ENCODE measurements at places on chromosomes 1 and 21.

GRCh38 chr1:157517016-157517415 lies 35.3 kb downstream of the FCRL5 start:
- DNase-seq: no peak

- no peak for DNase-seq
Observed at GRCh38 chr21:42379426-42380215, 13.3 kb upstream of the TFF1 start.

DNA sequence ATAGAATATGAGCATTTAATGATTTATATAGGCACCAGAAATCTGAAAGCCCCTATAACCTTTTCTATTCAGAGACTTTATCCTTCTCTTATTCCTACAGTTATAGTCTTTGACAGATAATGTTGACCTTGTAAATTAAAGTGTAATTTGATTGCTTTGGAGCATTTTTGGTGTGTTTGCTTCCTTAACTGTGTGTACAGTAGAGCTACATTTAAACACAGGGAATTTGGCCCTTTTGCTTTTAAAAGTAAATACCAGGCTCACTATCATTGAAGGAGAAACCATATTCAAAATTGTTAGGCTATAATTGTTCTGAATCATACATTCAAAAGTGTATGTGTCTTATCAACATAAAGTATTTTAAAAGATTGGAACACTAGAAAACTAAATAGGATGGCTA lies 33.0 kb downstream of the STXBP3 start:
- no peak for DNase-seq

DNA sequence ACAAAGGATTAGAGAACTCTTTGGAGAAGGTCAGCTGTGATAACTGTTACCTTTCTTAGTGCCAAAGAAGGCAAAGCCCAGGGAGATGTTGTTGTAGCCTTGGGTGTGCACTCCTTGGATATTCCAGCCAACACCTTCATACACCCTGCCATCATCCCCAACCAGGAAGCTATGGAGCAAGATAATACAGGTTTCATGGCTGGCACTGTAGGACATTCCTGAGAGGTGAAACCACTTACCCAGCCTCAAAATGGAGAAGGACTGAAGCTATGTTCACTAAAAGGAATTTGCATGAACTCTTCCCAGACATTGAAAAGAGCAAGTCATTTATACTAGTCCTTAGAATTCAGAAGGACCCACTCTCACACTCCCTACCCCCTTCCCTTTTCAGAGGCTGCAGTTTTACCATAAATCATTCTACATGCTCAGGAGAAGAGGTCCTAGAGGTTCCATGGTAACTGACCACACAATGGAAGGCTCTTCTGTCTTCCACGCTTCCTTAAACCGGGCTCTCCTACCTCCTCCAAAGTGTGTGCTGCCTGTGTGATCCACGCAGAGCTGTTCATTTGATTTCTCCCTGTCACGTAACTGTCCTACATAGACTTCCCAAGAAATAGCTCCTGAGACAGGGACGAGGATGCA lies 5.5 kb downstream of the PGLYRP4 start:
- no peak for DNase-seq

DNA sequence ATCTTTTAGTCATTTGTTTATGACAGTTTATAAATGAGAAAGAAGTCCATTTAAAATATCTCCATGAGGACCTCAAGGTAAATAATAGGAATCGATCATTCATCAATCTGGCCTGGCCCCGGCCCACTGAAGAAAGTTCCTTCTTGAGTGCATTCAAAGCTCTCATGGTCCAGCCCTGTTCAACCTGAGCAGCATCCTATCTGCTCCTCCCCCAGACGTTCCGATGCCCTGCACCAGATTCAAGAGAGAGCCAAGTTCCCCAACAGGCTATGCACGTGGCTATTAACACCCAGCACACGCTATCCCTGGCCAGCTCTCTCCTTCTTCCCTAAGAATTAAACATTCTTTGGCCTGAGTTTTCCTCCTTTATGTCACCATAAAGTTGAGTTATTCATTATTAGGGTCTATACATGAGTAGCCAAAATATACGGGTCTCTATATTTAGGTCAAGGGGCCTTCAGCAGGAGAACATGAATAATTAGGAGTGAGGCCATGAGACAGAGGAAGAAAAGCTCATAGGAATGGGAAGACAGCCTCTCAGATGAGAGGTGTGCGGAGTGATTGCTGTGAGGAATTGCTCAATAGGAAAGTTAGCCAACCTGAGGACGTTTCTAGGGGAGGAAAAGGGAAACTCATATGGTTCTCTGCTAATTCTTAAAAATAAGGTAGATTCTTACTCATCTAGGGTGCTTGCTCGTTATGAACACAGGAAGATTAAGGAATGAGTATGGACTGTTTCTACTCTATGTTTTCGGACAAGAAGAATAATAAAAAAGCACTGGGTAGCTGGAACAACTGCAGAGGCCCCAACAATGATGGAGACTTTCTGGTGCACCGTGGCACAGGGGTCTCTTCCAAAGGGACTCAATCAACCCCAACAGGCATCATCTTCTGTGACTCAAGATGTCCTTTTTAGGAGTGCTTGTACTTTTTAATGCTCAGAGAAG lies 23.6 kb downstream of the RUNX1 start:
- no peak for DNase-seq

- DNase-seq: no peak
Observed at GRCh38 chr1:48228156-48228555, 5.6 kb downstream of the SLC5A9 start.

- no peak for DNase-seq
Observed at GRCh38 chr1:27716262-27716895, 9.4 kb upstream of the FAM76A start.

- DNase-seq: peak; percentile 75
Observed at GRCh38 chr1:243475966-243476365, 220.1 kb downstream of the SDCCAG8 start.

DNA sequence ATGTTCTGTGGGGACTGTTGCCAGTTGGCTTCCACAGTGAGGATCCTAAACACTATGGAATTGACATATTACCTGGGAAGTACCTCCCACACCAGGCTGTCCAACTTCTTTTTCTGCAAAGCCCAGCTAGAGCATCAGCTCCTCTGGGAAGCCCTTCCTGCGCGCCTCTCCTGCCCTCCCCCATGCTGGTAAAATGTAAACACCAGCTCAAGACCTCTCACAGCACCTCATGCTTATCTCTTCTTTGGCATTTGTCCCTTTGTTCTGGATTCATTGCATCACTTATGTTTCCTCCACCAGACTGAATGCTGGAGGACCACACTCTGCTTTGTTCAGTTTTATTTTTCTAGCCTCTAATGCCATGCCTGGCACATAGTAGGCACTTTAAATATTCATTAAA lies 172.1 kb downstream of the HHAT start:
- no peak for DNase-seq

- DNase-seq: no peak
Observed at GRCh38 chr21:45640001-45640887, 3.3 kb upstream of the PCBP3 start.

GRCh38 chr1:184748740-184749139 lies 5.9 kb downstream of the EDEM3 start:
- no peak for DNase-seq

- no peak for DNase-seq
Observed at GRCh38 chr21:35779690-35780570, 280.4 kb downstream of the SETD4 start.

DNA sequence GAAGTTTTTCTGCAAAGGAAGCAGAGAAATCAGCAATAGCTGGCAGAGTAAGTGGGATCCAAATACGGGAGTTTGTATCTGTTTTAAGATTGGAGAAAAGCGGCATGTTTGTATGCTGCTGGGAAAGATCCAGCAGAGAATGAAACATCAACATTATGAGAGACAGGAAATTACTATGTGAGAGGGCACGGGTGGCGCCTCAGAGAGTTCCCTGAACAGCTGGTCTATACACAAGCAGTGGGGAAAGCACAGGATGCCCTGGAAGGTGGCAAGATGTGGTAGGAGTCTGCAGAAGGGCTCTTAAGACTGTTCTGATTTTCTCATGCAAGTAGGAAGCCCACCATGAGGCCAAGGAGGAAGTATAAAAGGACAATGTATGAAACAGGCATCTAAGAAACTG lies 130.4 kb downstream of the RERE start:
- DNase-seq: no peak

DNA sequence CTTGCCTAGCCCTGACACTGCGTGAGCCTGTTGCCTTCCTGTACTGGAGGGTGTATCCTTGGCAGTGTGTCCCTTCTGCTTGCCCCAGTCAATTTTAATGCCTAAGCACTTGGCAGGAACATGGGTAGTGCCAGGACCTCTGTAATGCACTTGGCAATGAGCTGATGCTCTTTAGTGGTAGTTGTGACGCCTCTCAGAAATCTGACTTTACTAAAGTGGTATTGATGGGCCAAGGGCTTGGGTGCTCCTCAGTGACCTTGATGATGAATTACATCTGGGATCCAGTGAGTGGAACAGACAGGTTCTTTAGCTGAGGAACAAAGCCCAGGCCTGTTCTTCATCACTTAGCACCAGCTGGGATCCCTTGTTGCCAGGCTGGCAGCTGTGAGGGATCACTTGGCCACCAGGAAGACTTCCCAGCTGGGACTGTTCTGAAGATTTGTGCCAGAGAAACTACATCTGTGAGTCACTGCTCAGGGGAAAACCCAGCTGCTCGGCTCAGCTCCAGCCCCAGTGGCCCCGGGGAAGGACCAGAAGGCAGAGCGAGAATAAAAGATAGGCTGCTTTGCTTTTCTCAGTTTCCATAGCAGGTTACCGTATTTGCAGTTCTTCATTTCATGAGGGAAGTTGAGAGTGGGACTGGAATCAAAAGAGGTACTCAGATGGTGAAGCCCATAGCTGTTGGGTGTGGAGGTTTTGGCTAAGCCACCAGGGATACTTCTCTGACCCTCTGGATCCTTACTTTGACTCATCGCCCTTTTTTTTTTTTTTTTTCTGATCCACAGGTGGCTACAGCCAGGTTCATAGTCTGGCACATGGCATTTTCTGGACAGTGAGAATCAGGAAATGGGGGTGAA lies 28.5 kb upstream of the KCNA2 start:
- peak; percentile 59 for DNase-seq

GRCh38 chr1:16114527-16115467 lies 41.1 kb downstream of the EPHA2 start:
- DNase-seq: no peak

DNA sequence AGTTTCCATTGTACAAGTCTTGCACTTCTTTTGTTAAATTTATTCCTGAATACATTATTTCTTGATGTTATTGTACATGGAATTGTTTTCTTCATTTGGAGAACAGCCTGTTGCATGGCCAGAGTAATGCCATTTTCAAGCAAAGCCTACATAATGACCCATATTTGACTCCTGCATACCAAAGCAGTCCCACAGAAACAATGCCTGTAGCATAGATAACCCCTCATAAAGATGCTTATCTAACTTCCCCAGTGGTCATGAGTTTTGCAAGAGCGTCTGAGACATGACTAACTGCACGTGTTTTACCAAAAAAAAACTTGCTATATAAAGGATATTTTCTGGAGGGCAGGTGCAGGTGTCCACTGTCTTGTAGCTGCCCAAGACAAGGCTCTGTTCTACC lies 30.3 kb upstream of the RLF start:
- no peak for DNase-seq

GRCh38 chr1:184258525-184258924 lies 128.3 kb upstream of the C1orf21 start:
- DNase-seq: no peak

- DNase-seq: no peak
Observed at GRCh38 chr21:35511696-35512162, 462.6 kb upstream of the RUNX1 start.

DNA sequence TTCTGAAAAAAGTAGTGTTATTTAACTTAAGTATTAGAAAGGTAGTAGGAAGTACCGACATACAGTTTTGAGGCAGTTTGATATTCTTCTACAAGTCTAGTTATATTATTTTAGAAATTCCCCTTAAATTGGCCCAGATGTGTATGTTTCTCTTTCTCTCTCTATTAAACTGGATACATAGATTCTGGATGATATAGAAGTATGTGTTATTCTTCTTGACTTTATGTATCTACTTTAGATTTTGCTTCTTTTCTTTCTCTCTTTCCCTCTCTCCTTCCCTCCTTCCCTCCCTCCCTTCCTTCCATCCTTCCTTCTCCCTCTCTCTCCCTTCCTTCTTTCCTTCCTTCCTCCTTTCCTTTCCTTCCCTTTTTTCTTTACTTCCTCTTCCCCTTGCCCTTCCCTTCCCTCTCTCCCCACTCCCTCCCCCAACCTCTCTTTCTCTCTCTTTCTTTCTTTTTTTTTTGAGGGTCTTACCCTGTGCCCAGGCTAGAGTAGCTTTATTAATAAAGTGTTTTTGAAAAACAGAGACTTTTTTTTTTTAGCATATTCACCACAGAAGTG lies 124.3 kb downstream of the OSBPL9 start:
- DNase-seq: no peak

DNA sequence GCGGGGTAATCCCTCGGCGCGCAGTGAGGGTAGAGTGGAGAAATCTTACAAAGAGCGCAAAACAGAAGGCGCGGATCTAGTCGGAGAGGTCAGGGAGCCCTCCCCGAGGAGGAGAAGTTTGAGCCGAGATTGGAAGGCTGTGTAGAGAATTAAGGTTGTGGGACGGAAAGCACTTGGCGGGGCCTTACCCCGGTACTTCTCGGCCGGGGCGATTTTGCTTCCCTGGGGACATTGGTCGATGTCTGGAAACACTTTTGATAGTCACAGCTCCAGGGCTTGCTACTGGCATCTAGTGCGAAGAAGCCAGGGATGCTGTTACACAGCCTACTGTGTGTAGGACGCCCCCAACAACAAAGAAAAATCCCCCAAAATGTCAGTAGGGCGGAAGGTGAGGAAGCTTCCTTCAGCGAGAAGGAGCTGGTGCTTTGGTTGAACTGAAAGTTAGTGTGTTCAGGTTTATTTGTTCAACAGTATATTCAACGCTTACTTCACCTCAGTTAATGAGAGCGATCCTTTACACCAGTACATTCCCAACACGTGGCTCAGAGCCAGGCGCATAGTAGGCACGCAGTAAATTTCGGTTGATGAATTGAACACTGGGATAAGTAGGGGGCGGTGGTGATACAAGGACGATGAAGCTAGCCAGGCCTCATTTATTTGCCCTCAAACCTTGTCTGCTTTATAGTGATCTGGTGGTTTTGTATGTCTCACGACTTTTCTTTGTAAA lies 807 bp downstream of the CEP85 start:
- peak; percentile 17 for DNase-seq

DNA sequence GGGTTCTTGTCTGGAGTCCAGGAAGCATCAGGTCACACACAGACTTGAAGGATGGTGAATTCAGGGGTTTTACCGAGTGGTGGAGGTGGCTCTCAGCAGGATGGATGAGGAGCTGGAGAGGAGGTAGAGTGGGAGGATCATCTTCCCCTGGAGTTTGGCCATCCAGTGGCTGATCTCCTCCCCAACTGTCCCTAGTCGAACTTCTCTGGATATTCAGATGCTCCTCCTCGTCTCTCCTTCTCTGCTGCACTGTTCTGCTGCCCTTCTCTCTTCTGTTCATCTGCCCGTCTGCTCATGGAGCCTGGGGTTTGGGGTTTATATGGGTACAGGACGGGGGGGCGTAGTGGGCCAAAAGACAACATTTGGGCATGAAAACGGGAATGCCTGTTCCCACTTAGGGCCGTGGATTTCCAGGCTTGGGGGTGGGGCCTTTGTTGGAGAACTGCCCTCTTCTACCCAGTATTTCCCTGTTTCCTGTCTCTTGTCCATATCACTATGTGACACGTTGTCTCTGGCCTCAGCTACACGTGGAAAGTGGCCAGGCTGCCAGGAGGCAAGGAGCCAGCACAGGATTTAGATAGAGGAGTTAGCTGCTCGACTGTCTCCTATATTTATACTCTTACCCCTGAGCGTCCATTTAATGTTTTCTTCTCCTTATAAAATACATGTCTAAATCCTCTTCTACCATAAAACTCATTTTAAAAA lies 76.7 kb downstream of the SIPA1L2 start:
- DNase-seq: peak; percentile 79

Data from BE2C (cell line).